ENCODE measurements at places on chromosomes 2 and 18.

GRCh38 chr2:69300650-69301049, 86.4 kb downstream of the GFPT1 start:
- DNase-seq: no peak

GRCh38 chr2:38251940-38252339, 125.1 kb downstream of the ATL2 start:
- no peak for DNase-seq

DNA sequence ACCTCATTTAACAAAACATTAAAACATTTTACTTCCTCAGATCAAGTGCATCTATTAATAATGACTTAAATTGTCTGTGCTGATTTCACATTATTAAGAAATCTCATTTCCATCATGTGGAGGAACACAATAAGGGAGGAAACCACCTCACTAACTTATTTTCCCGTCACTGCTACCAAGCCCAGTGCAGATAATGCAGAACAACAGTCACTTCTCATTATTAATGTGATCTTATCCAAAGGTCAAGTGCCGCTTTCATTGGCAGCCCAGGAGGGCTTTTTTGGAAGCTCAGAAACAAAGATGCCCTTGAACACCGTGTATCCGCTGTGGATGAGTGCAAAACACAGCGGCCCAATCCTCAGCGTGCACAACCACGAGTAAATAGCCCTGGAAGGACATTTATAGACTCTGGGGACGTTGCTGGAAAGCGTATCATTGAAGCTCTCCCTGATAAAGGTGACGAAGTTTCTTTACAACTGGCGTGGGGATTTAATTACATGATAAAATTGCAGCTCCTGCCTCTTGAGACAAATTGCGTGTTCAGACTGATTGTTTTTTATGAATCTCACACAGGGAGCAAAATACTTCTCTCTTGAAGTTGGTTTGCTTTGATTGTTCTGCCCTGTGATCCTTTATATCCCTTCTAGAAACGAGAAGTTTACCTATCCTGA, 13.2 kb downstream of the ASB18 start:
- peak; percentile 34 for DNase-seq

- no peak for DNase-seq
Observed at GRCh38 chr2:24930768-24931167, 10.7 kb upstream of the ADCY3 start.

DNA sequence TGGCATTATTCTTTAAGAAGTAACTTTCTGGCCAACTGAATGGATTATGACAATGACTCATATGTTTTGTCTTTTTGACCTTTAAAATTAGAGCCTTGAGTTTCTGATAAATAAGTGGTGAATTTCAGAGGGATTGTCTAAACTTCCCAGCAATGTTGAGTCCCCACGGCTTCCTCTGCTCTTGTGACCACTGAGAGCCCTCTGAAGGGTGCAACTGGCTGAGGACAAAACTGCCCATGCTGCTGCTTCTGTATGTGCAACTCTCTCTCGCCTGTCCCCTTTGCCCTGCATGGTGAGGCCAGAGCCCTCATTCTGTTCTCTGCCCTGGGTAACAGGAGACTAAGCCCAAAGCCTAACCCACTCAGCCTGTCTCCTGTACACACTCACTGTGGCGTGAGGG, 52.7 kb upstream of the SLC14A1 start:
- no peak for DNase-seq

GRCh38 chr2:217919781-217920351, 82.9 kb downstream of the TNS1 start:
- no peak for DNase-seq

DNA sequence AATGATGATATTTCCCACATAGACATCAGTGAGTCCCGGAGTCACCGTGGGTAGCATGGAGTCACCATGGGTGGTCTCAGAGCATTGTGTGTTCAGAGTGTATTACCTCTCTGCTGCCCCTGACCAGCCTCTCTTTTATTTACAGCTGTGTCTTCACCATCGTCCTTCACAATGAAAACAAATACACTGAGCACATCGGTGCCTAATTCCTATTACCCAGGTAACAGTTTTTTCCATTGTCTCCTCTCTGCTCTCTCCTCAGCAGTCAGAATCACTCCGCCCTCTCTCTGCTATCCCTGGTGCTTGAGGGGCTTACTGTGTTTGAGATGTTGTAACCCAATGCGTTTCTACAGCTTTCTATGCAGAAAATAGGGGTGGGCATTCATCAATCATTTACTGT, 361.5 kb upstream of the RAB12 start:
- no peak for DNase-seq

GRCh38 chr18:45251236-45251635, 364.0 kb upstream of the SLC14A2 start:
- DNase-seq: no peak

GRCh38 chr2:69767034-69767433, 25.1 kb downstream of the ANXA4 start:
- no peak for DNase-seq

DNA sequence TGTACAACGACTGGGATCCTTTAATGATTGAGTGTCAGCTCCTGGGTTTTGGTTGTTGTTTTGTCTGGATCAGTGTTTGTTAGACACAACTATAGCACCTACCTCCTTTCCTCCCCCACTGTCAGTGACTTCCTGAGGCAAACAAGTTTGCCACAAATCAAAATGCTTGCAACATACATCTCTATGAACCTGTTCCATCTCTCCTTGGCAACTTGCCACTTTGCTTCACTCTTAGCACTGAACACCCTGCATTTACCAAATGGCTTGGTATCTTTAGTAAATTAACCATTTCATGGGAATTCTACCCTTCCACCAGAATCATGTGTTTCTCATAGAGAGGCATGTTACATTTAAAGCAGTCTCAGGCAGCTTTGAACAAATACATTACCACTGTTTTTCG, 301.1 kb upstream of the TANK start:
- DNase-seq: no peak

DNA sequence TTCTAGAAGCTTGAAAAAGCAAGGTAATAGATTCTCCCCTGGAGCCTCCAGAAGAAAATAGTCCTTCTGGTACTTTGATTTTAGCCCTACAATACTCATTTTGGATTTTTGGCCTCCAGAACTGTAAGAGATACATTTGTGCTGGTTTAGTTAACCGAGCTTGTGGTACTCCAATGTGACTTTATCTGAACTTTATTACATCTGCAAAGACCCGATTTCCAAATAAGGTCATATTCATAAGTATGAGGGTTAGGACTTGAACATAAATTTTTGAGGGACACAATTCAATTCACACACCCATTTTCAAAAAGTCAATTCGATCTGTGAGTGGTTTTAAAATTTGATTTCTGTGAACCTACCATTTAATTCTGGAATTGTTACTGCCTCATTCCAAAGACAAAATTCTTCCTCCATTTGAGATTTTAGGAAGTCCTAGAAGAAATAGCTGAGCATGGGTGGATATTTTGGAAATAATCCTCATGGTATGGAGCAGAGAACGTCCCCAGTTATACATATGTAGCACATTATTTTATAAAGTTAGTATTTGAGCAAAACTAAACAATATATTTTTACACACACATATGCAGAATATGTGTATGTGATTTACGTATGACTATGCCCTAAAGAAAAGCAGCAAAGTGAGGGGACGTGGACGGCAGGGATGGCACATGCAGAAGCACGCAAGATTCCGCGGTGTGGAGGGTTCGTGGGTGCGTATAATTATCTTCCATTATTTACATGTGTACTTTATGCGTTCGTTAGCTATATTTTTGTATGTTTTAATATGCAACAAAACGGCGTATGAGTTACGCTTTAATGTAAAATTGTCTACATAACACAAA, 905 bp upstream of the NUP35 start:
- no peak for DNase-seq

DNA sequence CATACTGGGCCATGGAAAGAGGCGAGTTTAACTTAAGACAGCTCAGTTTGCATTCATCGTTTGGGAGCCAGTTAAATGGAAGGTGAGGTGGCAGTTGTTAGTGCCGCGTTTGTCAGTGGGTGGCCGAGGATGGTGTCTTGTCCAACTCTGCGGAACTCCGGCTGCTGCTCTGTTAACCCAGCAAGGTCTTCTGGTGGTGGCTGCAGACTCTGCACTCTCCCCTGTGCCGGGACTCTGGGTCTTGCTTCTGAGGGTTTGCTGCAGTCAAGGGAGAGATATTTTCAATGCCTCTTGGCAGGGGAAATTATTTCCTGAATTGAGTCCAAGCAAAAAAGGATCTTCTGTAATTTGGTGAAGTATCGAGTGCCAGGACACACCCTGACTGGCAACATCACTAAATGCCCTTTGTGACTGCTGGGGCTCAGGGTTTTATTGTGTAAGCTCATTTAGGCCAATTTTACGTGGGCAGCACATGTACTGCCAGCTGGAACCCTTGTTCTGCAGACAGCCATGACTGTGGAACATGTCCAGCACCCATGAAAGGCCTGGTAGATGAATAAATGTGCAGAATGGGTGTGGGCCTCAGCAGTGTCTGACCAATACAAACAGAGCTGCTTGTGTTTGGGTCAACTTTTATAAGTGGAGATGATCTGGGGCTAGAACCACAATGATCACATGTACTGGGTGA, 58.1 kb downstream of the IL1R2 start:
- DNase-seq: peak; percentile 67

DNA sequence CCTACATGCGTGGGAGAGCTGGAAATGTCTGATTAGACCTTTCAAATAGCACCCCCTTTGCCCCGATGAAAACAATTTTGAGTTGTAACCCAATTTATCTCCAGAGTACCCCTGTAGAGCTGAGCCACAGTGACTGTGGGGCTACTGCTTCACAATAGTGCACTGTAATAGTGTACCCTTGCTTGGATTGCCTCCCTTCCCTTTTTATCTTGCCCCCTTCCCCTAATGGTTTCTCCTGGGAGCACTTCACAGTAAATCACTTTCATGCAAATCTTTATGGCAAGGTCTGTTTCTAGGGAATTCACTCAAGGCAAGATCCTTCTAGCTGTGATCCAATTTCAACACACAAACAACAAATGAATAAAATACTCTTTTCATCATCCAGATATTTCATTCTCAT, 687.6 kb downstream of the MBD2 start:
- no peak for DNase-seq

- no peak for DNase-seq
Observed at GRCh38 chr18:34357944-34358580, 133.3 kb upstream of the NOL4 start.

DNA sequence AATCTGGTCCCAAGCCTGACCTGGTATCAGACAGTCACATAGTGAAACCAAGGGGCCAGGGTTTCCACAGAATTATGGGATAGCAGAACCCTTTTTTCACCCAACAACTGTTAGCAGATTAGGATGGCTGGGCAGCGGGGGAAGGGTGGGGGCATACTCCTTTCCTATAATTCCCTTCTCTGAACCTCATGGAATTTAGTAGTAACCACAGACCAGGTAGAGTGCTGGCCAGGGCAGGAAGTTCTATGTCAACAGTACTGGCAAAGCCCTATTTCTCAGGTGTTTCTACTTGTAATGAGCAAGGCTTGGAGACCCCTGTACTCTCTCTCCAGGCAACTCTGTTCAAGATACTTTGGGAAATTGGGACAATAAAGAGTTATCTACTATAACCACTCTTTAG, 174.6 kb downstream of the THADA start:
- DNase-seq: no peak

DNA sequence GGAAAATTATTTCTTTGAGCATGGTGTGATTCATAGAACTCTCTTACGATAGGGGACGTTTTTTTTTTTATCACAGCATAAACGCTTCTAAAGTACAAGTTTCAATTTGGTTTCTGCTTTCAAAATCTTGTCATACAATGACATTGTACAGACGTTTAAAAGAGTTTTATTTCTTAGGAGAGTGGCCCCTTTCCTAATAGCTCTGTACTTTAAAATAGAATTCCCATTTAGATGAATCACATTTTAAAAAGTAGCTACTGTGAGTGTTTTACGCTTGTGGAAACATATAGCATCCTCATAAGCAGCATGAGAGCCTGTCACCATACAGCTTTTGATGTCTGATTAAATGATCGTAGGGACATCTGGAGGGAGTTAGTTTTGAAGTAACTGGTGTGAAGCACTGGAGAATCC, 510.9 kb downstream of the PARD3B start:
- DNase-seq: no peak

- no peak for DNase-seq
Observed at GRCh38 chr2:203585516-203585915, 50.4 kb upstream of the RAPH1 start.

- DNase-seq: no peak
Observed at GRCh38 chr18:43757273-43757672, 480.0 kb upstream of the SYT4 start.

DNA sequence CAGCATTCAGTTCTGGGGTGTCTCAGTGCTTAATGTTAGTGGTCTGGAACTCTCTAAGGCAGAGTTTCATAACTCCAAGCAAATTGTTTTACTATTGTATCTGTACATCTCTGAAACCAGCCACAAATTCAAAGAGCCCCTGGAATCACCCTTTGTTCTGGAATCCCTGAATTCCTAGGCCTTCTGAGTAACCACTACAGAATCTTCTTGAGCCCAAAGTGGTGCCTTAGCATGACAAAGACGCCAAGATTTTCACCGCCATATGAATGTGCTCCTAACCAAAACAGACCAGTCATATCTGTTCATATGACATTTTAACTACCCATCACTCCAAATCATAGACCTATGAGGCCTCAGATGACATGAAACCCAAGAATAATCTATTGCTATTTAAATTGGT, 668.1 kb downstream of the EPHA4 start:
- no peak for DNase-seq

DNA sequence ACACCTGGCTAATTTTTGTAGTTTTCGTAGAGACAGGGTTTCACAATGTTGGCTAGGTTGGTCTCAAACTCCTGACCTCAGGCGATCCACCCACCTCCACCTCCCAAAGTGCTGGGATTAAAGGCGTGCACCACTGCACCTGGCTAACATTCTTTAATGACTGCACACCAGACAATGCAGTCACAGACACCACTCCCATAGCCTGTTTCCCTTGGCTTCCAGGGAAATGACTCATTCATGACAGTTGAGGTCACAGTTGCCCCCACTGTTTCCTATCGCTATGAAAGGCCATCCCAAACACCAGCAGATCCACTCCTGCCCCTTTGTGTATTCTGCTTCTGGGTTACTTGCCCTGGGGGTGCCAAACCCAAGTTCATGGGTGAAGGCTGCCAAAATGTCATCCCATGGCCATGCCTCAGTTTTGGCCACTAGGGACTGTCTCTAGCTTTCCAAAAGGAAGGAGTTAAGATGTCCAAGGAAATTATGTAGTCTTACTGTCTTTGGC, 8.7 kb downstream of the CHMP1B start:
- peak; percentile 42 for DNase-seq

- no peak for DNase-seq
Observed at GRCh38 chr2:104473546-104473945, 380.4 kb upstream of the POU3F3 start.

GRCh38 chr2:202133909-202134265, 60.8 kb downstream of the KIAA2012 start:
- no peak for DNase-seq

Data from COLO829 (cell line).